Naive thymus-derived CD4-positive, alpha-beta T cell (primary cell): ENCODE measurements at places on chromosomes 4 and X. TPM values are rescaled to one million over a fixed set of nuclear protein-coding genes. Genes with fewer than 3 reads are reported as not detected.
A peak's percentile ranks its signal among the peaks of the same experiment; 100 is the strongest.

GRCh38 chr4:61427099-61427817, 227.1 kb downstream of the ADGRL3 start:
- H3K36me3 ChIP-seq, result no peaks in the 10 kb centered on the region
- no peak overlapping the region for H3K27ac ChIP-seq
- DNase-seq, result no peak

GRCh38 chrX:140440876-140441275, 64.0 kb downstream of the SOX3 start:
- no peaks in the 10 kb centered on the region for H3K36me3 ChIP-seq
- H3K27me3 ChIP-seq, result no peaks in the 10 kb centered on the region
- H3K27ac ChIP-seq, result no peak overlapping the region
- no peak for DNase-seq

DNA sequence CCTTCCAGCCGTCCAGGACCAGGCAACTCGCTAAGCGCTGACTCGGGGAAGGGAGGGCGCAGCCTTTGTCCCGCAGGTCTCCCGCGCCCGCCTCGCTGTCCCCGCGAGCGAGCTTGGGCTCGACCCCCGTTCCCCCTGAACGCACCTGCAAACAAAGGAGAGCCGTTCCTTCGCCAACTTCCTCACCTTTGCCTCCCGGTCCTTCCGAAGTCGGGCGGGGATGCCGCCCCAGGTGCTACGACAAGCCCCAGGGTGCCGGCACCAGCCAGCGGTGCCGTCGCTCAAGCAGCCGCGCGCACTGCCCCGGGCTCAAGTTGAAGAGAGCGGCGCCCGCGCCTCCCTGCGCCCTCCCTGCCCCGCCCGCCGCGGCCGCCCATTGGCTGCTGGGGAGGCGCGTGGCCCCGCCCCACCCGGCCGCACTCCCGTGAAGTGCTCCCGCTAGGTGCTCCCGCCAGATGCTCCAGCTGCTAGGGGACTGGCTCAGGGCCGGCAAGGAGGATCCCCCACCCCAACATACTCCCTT, 107.1 kb downstream of the NSUN7 start:
- H3K36me3 ChIP-seq, result no peaks in the 10 kb centered on the region
- peaks cover 7% of the 10 kb centered on the region for H3K4me1 ChIP-seq
- peak overlapping the region; percentile 53 for H3K4me3 ChIP-seq
- no peak overlapping the region for H3K27ac ChIP-seq

GRCh38 chr4:153890761-153891160, 101.9 kb upstream of the SFRP2 start:
- H3K27me3 ChIP-seq, result no peaks in the 10 kb centered on the region
- H3K4me1 ChIP-seq, result no peaks in the 10 kb centered on the region
- H3K4me3 ChIP-seq, result no peak overlapping the region
- H3K27ac ChIP-seq, result no peak overlapping the region

DNA sequence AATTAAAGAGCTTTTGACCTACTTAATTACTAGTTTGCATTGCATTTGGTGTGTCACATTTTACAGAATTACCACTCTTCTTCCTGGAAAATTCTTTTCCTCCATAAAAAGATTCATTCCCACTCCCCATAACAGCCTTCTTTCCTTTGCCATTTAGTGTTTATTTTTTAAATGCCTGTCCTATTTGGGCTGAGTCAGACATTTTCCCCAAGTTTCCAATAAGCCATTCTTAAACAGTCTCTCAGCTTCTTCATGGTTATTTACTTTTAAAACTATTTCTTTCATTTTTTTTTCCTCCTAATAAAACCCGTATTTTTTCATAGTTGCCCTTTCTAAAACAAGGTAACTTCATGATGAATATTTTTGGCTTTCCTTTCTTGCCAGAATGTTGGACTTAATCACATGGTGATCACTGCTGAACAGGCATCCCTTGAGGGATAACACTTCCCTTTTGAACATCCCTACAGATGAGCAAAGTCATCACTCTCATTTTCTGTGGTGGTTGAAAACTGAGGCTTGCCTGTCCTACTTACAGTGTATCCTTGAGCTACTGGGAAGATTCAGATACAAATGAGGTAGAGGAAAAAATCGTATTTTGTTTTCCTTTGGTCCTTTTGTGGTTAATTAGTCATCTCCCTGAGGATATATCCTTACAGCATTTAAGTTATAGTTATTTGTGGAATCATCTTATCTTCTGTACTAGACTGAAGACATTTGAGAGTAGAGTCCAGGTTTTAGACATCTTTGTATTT, 520.5 kb upstream of the NR3C2 start:
- no peak overlapping the region for H3K27ac ChIP-seq
- no peak for DNase-seq
- no peaks in the 10 kb centered on the region for H3K27me3 ChIP-seq
- no peaks in the 10 kb centered on the region for H3K4me1 ChIP-seq
- no peak overlapping the region for H3K4me3 ChIP-seq

GRCh38 chr4:81758574-81759264, 287.0 kb upstream of the RASGEF1B start:
- no peak for DNase-seq
- no peaks in the 10 kb centered on the region for H3K27me3 ChIP-seq
- no peaks in the 10 kb centered on the region for H3K36me3 ChIP-seq
- H3K4me3 ChIP-seq, result no peak overlapping the region
- no peak overlapping the region for H3K27ac ChIP-seq

The NR0B1 gene
- not detected for polyA plus RNA-seq

The HMX1 gene
- not detected for polyA plus RNA-seq

The ADH6 gene
- polyA plus RNA-seq, result not detected
